ENCODE measurements at places on chromosomes 6 and 20.

GRCh38 chr20:45395114-45395415 lies 13.0 kb upstream of the DBNDD2 start:
- DNase-seq: no peak

- no peak for DNase-seq
These were observed 72.2 kb downstream of the HAO1 start for GRCh38 chr20:7868108-7868507.

DNA sequence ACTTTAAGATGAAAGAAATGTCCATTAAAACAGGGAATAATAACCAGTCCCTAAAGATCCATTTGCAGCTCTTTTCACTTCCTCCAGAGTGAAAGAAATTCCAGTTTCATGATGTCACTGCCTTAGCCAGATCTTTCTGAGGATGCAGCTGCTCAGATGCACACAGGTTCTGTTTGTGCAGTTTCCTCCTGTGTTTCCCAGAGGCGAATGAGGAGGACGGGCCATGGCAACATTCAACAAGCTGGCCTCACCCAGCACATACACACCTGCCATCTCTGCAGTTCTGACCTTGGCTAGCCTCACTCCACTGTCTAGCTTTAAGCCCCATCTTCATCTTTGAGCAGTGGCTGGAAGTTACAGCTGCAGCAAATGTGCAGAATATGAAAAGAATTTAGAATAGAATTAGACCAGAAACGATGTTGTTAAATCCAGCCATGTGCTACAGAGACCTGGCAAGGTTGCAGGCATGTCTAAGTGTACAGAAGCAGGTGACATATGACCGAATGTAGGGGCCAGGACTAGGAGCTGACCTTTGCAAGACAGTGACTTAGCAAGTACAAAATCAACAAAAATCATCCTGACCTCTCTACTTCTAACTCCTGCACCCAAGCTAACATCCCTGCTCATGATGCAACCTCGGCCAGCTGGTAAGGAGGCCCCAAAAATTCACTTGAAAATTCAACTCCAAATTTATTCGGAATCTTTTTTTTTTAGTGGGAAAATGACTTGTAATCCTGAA lies 35.0 kb downstream of the FAM50B start:
- no peak for DNase-seq

DNA sequence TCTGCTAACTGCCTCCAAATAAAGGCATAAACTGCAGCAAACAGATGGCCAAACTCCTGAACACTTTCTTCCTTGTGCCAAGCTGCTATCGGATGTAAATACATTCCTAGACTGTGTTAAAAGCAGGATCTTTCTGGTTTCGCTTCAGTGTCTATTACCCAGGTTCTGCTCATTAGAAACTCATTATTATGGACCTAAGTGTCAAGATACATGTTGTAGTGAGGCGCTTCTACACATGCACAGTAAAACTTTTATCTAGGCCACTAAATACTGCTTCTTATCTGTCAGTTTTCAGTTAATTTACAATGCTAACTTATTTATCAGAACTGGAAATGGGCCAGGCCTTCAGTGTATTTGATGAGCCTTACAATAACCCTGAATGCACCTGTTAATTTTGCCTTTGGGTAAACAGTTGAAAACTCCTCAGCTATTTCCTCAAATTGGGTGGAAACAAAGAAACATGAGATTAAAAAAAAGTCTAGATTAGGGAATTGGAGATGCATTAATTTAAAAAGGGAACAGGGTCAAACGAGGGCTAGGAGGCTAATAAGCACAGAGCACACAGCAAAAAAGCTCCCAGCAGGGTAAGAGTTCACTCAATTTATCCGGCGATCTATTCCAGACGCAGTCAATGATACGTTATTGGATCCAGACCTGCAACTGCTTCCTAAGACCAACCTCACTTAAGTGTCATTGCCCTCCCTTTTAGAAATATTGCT lies 240.6 kb downstream of the FOXC1 start:
- DNase-seq: no peak

- DNase-seq: no peak
These were observed 80.3 kb upstream of the DUSP22 start for GRCh38 chr6:211871-212497.

All from stimulated activated CD4-positive, alpha-beta T cell treated with anti-CD3 and anti-CD28 coated beads, Interleukin-15, amount 100 ng/mL, for 1 hour (primary cell).